Astrocyte (in vitro differentiated cells and primary cell): ENCODE measurements at places on chromosomes 3 and 15.

DNA sequence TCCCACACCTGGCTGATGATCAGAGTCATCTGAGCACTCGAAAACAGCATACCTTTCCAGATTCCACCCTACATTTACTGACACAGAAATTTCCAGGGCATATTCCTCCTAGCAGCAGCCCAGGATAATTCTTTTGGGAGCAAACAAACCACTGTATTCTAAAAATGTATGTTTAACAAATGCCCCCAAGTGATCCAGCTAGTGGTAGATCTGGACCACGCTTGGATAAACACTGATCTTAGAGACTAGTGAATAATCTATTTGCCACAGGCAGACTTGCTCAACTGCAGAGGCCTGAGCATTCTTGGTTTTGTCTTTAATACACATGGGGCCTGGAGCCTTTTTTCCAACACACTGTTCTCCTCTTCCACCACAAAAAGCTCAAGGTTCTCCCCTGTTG, 89.6 kb downstream of the TM4SF4 start:
- peak; percentile 56 for DNase-seq

DNA sequence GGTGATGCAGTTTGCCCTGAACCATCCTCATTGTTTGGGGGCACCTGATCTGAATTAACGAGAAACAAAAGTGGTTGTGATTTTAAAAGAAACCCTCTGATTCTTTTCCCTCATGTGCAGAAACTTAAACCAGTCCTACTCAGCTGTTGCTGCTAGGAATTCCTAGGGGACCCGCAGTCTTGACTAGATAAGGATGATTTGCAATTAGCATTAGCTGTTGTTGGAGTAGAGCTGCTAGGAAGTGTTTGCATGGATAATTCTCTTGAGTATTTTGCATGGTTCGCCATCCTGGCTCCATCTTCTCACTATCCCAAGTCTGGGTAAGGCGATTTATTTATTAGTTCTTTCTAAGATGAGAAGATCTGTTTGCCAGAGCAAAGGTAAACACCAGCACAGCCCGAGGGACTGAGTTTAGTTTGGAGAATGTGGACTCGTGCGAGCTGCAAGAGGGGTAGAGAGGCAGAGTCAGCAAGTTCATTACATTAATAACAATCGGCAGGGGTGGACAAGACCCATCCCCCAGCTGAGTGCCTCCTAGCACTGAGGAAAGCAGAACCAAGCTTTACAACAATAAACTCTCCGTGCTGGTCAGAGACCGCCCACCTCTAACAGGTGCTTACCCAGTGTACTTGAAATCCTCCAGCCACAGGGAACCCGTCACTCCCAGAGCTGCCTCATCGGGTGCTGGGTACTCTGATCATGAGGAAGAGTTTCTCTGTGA, 4.1 kb downstream of the FGD5 start:
- DNase-seq, result no peak

DNA sequence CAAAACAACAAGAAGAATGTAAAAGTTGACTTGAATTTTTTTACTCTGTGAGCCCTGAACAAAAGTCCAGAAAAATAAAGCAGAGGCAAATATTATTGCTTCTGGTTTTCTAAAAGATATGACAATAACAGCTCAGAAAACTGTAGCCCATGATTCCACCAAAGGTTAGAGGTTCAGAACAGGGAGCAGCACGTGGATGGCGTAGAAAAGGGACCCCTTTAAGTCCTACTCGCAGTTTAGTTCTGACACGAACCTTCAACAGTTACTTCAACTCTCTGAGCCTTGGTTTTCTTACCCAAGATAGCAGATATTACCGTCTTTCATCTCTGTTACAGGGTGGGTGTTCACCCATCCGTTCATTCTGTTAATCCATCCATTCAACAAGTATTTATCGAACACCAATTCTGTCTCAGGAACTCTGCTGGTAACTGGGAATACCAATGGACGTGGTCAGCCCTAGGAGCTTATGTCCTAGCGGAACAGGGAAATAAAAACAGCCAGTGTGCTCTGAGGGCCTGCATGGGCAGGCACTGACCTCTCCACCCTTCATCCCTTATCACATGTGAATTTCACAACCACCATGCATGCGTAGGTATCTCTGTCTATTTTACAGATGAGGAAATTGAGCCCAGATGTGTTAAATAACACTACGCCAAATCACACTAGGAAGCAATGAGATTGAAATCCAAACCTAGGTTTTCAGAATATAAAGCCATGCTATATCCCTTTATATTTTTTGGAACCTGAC, 274.2 kb upstream of the ICE2 start:
- no peak for DNase-seq

DNA sequence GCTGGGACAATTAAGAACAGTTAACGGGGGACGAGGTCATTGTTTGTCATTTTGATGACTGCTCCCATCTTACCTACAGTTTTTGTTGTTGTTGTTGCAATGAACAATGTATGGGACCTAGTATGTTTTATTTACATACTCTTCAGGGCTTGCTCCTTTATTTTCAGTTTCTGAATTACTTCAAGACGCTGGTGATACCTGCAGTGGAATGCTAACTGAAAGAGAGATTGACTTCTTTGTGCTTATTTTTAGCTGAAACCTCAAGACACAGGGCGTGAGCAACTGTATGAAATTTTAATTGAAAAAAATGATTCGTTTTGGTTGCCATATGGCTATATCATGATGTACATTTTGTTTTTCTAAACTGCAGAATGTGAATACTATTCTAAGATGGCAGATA, 297.9 kb downstream of the EDEM1 start:
- DNase-seq, result no peak

DNA sequence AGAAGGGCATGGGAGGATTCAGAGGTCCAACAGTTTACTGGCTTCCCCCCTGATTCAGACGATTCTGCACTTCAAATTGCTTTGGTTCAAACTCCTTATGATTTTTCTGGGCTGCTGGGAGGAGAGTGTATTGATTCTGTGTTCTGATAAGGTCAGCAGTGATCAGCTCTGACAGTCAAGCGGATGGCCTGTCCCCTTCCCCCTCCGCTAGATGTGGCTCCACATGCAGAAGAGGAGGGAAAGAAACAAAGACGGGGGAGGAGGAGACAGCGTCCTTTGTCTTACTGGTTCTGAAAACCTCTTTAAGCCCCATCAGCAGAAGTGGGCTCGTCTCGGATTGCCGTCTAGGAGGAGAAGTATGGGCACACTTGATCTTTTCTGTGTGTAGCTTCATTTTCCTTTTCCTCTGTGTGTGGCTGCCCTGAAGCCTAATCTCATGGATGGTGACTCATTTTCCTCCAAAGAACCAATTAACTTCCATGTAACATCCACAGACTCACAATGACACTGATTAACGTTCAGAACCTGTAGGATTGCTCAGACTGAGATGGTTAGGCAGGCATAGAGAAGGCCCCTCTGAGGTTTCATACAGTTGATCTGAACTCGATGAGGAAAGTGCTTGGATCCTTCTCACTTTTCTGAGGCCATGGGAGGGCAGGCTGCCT, 162.4 kb upstream of the PPP2R3A start:
- DNase-seq, result no peak

DNA sequence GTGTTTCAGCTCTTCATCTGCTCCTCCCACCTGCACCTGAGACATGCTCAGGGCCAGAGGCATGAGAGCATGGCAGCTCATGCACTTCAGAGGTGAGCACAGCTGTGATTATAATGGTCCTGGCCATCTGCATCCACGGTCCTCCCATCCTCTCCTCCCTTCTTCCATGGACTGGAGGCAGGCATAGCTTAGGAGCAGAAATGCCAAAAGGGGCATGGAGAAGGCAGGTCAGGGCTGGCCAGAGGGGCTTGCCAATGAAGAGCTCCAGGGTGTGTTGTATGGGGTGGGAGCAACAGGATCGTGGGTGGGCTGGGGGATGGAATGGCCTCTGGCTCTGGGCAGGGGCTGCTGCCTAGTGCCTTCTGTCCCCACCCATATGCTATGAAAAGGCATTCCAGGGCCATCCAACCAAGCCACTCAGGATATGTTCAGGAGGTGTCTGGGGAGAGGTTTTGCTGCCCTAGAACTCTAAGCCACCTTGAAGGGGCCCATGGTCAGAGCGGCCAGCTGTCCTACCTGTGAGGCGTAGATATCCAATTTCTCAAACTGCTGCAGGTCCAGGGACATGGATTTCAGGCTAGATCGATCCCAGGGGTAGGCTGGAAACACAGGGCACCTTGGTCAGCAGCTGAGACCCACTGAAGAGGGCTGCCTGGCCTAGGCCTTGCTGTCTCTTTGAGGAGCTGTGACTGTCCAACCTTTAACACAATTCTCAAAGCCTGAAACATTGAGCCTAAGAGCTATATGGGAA, 26.1 kb downstream of the KY start:
- no peak for DNase-seq

DNA sequence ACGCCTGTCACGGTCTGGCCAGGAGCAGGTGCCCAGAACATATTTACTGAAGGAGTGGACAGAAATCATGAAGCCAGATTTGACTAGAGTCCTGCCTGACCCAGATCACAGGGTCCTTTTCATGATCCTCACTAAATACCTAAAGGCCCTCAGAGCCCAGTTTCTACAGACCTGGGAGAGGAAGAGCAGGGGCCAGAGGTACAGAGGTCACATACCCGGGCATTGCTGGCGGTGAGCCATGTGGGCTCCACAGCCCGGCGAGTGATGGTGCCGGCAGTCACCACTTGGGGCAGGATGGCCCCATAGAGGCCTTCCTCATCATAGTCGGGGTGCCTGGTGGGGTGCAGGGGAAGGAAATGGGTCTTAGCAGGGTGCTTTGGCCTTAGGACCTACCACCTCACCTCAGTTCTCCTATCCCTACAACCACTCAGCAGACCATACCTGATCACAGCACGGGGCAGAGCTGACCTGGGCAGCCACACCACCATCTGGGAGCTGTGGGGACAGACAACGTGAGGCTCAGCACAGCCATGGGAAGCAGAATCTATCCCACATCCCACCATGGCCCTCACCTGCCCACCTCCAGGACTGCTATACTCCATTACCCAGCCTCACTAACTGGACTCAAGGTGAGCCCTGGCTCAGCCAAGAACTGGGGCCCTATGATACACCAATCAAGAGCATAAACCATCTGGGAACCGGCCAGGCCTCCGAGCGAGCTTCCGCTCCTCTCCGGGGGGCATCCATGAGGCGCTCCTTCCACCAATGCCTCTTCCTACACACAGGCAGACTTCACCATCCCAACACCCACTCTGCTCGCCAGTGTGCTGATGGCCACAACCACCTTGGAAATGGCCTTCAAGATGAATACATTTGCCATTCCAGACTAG, 12.9 kb downstream of the POLG start:
- no peak for DNase-seq

DNA sequence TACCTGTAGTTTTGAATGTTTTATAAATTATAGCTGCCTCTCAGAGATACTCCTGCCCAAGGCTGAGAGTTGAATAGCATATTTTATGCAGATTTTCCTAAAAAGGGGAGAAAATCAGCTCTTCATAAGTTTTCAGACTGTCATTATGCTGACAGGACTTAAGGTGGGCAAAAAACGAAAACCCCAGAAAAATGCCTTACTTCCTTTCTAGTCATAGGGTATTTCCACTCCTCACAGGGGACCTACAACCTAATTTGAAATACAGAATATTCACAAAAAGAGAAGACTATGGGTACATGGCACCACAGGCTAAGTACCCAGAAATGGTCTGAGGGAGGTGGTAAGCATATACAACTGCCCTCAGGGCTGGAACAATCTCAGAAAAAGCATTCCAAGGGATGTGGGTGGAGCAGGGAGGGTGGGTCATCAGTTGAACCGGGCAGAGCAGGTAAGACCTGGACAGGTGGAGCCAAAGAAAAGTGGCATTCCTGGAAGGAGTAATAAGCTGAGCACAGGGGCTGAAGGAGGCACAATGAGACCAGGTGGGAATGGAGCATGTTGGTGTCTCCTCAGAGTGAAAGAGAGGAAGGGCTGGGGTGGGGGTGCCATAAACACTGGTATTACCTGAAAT, 10.6 kb upstream of the OXSR1 start:
- DNase-seq, result no peak

- DNase-seq, result no peak
Measured at GRCh38 chr15:65365229-65365628, 12.6 kb downstream of the IGDCC3 start.

DNA sequence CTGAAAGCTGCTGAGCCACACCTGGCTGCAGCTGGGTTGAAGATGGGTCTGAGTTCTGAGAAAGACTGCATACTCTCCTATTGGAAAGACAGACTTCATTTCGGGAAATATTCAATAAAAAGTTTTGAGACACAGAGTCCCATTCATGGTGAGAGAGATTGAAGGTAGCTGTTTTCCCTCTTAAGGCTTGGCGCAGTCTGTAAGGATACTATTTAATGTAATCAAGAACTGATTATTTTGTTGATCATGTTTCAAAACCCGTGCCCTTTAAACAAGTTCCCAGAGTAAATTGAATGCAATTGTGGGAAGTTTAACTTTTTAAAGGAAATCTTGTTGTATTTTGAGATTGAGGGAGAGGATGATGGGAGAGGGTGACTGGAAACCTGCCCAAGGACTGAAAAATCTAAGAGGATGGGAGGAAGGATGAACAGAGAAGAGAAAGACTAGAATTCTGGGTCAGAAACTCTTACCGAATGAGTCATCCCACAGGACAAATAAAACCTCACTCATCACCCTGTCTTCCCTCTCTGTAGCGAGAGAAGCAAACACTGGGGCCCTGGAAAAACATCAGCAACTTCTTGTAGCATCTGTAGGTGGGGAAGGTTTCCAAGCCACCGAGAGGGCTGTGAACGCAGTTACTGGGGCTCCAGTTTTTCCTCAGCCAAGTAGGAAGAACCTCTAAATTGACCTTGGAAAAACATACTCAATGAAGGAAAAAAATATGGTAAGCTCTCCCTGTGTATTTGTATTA, 193.2 kb upstream of the TPRG1 start:
- DNase-seq, result peak; percentile 68

DNA sequence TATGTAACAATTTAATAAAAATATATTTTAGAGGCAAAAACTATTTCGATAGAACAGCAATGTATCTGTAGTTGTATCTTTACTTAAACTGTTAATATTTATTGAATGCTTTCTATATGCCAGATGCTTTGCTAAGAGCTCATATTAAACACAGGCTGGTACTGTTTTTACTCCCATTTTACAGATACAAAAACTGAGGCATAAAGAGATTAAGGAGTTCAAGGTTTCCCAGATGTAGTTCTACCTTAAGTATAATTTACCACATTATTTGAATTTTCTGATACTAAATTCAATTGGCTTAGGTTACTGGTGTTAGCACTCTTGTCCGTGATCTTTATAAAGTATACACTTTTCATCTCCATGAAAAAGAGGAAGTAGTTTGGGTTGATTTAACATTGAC, 149.8 kb downstream of the ROBO2 start:
- no peak for DNase-seq

DNA sequence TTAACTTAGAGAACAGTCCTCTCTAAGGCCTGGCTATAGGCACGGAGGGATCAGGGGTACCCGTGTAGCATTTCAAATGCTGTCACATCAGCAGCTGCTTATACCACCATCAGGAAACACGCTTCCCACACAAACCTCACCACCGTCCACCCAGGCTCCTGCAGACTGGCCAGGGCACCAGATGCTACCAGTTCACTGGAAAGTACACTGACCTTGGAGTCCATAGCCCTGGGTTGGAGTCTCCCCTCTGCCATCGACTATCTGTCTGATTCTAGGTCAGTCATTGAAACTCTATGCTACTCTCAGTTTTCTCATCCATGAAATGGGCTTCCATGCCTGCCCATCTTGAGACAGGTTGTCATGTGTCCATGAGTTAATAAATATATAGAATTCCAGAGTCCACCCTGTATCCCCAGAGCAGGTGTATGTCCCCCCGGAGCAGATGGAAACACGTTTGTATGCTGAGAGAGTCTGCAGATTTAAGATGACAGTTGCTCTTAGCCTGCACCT, 156.0 kb upstream of the SMAD3 start:
- DNase-seq, result no peak
